ENCODE measurements at places on chromosomes 12 and 14.

- no peak for DNase-seq
Observed at GRCh38 chr12:569091-569676, 94.1 kb downstream of the NINJ2 start.

GRCh38 chr12:102740141-102740955, 176.7 kb downstream of the PAH start:
- DNase-seq: no peak

DNA sequence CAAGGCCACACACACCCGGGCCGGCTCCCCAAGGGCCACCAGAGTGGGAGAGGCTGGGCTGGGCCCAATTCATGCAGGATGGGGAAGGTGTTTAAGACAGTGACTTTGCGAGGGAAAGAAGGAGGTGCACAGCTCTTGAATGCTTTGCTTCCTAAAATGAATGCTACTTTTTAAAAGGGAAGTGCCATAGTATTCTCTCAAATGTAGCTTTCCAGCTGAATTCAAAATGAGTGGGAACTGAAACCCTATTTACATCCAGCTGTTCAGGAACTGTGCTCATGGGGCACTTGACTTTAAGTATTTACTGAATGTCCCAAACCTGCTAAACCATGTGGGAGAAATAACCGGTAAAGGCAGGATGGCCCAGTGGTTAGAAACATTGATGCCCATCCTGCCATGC, 7.6 kb downstream of the ITPK1 start:
- peak; percentile 47 for DNase-seq

DNA sequence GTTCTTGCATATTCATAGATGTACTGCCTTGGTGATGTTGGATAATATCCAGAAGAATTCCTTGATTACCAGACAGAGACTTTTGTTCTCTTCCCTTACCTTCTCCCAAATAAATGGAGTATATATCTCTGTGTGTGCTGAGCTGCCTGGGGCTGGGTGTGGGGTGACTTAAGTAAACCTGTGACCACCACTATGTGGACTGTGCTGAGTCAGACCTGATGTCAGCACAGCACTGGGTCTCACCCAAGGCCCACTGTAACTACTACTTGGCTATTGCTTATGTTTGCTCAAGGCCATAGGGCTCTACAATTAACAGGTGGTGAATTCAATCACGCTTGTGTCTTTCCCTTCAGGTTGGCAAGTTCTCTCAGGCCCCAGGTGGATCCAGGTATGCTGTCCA, 145.7 kb upstream of the MDGA2 start:
- DNase-seq: no peak

DNA sequence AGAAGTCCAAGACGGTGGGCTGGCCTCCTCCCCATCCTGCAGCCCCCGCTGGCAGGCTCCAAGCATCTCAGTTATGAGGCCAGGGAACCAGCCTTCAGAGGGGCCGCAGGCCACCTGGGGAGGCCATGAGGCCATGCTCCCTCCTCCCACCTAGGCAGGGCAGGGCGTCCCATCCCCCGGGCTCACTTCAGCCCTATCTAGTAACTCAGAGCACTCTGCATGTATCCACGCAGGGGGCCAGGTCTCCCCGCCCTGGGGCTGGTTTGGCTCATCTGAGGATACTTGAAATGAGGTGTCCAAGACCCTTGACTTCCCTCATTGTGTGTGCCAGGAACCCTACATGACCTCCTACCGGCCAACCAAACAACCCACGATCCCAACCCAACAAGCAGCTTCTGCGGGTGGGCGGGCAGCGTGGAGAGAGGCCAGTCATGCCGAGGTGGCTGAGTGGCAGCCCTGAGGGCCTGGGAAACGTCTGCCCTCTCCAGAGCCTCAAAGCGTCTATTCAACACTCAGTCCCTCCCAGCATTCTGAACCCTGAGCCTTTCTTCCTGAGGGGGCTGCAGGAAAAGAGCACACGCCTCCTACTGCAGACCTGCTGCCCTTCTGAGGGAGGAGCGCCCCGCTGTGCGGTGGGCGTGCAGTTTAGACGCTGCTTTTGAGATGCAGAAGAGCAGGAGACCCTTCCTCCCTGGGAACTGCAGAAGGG, 16.8 kb downstream of the ISCA2 start:
- no peak for DNase-seq

All from CD14-positive monocyte (primary cell).